ENCODE measurements at places on chromosomes 12 and 14.

DNA sequence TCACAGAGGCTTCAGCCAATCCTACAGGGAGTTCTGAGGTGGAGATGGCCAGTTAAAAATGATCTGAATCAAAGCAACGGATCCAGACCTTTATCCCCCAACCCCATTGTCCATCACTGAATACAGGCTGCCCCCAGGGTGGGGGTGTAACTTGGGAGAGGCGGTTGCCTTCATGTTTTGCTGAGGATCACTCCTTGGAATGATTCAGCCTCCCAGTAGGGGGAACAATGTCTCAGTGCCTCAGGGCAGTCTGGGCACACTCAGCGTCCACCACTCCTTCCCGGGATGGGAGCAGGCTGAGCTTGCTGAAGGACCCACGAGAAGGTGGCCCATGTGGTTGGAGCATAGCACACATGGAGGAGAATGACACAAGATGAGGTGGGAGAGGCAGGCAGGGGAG, 60.2 kb downstream of the RFX4 start:
- no peak overlapping the region for H3K27ac ChIP-seq
- H3K4me1 ChIP-seq, result no peaks in the 10 kb centered on the region
- no peak overlapping the region for H3K4me3 ChIP-seq

GRCh38 chr12:3341594-3341993, 149.4 kb upstream of the PRMT8 start:
- no peak overlapping the region for H3K27ac ChIP-seq
- DNase-seq, result no peak
- no peaks in the 10 kb centered on the region for H3K36me3 ChIP-seq
- H3K4me3 ChIP-seq, result no peak overlapping the region
- no peaks in the 10 kb centered on the region for H3K4me1 ChIP-seq
- no peaks in the 10 kb centered on the region for H3K27me3 ChIP-seq

DNA sequence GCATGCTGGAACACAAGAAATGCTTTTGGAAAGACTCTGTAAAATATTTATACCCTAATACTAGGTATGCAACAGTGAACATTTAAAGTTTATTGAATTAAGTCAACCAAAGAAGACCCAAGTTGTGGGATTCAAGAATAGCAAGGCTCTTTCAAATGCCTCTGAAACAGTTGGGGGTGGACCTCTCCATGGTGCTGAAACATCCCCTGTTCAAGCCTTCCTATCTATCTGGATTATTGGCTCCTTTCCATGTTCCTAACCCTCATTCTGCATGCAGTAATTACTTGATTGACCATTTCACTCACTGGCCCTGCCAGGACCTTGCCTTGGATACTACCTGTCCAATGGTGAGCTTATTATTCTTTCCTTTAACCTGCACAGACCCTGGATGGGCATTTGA, 349.7 kb downstream of the NRXN3 start:
- no peaks in the 10 kb centered on the region for H3K36me3 ChIP-seq
- H3K4me1 ChIP-seq, result no peaks in the 10 kb centered on the region
- DNase-seq, result no peak
- H3K27ac ChIP-seq, result no peak overlapping the region
- no peak overlapping the region for H3K4me3 ChIP-seq

DNA sequence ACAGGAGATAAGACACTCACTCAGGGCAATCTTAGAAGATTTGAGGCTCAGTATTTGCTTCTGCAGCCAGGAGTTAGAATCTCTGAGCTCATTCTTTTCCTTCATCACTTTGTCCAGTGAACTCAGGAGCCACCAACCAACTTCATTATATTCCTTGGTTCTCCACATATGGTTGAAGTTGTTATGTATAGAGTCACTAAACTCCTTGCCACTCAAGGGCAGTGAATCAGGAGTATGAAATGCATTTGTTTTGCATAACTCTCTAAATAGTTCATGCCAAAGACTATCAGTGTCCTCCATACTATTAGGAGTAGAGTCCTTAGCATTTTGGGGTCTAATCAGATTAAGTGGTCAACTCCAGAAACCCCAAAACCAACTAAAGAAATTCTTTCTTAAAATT, 150.6 kb downstream of the CCDC59 start:
- H3K4me3 ChIP-seq, result no peak overlapping the region
- H3K27me3 ChIP-seq, result no peaks in the 10 kb centered on the region
- no peaks in the 10 kb centered on the region for H3K36me3 ChIP-seq
- no peaks in the 10 kb centered on the region for H3K4me1 ChIP-seq
- H3K27ac ChIP-seq, result no peak overlapping the region
- DNase-seq, result no peak

DNA sequence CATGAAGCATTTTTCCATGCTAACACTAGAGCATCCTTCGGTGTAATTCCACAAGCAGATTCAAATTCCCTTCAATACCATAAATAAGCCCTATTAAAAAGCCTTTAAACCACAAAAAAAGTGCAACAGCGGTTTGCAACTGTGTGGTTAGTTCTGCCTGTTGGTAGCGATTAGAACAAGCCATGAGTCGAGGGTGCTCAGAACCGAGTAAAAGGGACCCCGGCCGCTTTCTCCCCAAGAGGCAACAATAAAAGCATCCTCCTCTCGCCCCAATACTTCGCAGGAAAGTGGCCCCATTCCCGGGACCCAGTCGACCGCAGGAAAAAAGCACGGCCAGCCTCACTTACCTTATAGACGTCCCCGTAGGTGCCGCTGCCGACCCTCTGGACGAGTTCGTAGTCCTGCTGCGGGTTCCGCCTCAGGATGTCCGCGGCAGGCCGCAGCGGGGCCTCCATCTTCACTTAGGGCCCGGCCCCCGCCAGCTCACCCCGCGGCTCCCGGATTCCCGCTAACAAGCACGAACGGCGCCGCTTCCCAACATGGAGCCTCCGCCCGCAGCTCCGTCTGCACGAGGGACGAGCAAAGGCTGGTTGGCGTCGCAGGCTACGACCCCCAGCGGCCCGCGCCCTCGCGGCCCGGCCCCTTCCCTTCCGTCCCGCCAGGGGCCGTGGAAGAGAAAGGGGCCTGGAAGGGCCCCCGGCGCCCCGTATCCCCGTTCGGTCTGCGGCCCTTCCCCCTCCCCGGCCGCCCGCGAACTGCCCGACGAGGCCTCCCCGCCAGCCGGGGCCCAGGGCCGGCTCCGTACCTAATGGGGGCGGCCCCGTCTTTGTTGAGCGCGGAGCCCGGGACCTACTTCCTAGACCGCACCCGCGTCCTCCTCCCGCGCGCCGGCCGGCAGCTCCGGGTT, 521 bp downstream of the MAP4K5 start:
- H3K4me3 ChIP-seq, result peak overlapping the region; percentile 87
- no peaks in the 10 kb centered on the region for H3K27me3 ChIP-seq
- peaks cover 23% of the 10 kb centered on the region for H3K4me1 ChIP-seq
- H3K36me3 ChIP-seq, result peaks cover 3% of the 10 kb centered on the region

GRCh38 chr12:2046957-2047356, 5.8 kb upstream of the CACNA1C start:
- no peak for DNase-seq
- peaks cover 3% of the 10 kb centered on the region for H3K4me1 ChIP-seq
- peaks cover 18% of the 10 kb centered on the region for H3K27me3 ChIP-seq
- no peak overlapping the region for H3K27ac ChIP-seq
- H3K4me3 ChIP-seq, result no peak overlapping the region

- no peak for DNase-seq
- no peaks in the 10 kb centered on the region for H3K36me3 ChIP-seq
- peaks cover 6% of the 10 kb centered on the region for H3K27me3 ChIP-seq
- H3K27ac ChIP-seq, result no peak overlapping the region
These were observed 65.6 kb upstream of the TCL1B start for GRCh38 chr14:95620659-95621059.

DNA sequence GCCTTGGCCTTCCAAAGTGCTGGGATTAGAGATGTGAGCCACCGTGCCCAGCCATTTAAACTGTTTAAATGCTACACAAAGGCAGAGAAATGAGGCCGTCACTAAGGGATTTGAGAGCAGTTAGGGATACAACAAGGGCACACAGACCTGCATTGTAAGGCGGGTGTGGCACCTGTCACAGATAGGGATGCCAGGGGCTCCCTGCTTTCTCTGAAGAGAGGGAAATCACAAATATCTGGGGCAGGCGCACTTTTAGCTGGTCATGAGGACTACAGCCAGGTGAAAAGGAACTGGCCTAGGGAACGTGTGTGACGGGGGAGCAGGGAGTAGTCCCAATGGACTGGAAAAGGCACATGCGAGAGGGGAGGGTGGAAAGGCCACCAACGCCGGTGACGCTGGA, 9.7 kb downstream of the SSH1 start:
- peaks cover 29% of the 10 kb centered on the region for H3K36me3 ChIP-seq
- H3K4me3 ChIP-seq, result no peak overlapping the region
- peaks cover 2% of the 10 kb centered on the region for H3K4me1 ChIP-seq
- no peak overlapping the region for H3K27ac ChIP-seq
- DNase-seq, result no peak

DNA sequence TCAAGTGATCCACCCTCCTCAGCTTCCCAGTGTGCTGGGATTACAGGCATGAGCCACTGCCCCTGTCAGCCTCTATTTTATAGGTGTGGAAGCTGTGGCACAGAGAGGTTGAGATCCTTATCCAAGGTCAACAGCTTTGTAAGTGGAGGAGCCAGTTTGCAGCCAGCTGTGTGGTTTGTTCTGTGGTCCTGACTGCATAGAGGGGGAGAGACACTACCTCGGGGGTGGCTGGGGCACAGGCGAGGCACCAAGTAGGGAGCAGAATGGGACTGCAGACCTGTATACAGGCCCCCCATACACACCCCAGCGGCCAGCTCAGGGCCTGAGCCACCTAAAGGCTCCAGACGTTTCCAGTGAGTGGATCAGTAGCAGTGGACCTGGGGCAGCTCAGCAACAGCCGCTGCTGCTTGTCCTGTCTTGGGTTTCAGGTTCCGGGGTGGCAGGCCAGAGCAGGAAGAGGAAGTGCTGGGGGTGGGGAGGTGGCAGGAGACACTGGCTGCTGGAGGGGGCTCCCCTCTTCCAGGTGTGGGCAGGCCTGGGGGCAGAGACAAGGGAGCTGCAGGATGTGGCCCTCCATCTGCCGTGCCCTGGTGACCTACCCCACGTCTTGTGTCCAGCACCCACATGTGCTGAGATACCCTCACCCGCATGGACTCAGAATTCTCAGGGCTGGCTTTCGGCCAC, 11.0 kb downstream of the ORAI1 start:
- H3K4me3 ChIP-seq, result peak overlapping the region; percentile 38
- peak overlapping the region; percentile 80 for H3K27ac ChIP-seq
- DNase-seq, result peak; percentile 63
- H3K36me3 ChIP-seq, result peaks cover 36% of the 10 kb centered on the region

DNA sequence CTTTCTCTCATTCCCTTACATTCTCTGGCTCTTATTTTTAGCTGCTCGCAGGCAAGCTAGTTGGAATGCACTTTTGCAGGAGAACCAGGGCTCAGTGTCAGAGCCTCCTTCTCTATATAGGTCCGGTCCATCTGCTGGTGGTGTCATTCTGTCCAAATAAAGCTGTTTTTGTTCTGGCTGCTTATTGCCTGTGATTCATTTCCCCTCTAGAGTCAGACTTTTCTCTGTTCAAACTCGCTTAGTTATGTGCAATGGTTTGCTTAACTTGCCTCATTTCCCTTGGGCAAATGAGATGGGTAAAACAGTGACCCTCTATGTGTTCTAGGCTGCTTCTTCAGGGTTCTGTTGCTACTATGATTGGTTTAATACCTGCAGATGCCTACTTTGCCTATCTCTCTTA, 2.9 kb downstream of the SMARCD1 start:
- peaks cover 21% of the 10 kb centered on the region for H3K4me1 ChIP-seq
- H3K27me3 ChIP-seq, result no peaks in the 10 kb centered on the region
- no peak overlapping the region for H3K27ac ChIP-seq
- peaks cover 58% of the 10 kb centered on the region for H3K36me3 ChIP-seq

GRCh38 chr14:69692594-69692993, 74.3 kb upstream of the SRSF5 start:
- H3K27me3 ChIP-seq, result no peaks in the 10 kb centered on the region
- peaks cover 9% of the 10 kb centered on the region for H3K36me3 ChIP-seq
- peaks cover 49% of the 10 kb centered on the region for H3K4me1 ChIP-seq
- H3K27ac ChIP-seq, result no peak overlapping the region
- H3K4me3 ChIP-seq, result no peak overlapping the region
- DNase-seq, result no peak

DNA sequence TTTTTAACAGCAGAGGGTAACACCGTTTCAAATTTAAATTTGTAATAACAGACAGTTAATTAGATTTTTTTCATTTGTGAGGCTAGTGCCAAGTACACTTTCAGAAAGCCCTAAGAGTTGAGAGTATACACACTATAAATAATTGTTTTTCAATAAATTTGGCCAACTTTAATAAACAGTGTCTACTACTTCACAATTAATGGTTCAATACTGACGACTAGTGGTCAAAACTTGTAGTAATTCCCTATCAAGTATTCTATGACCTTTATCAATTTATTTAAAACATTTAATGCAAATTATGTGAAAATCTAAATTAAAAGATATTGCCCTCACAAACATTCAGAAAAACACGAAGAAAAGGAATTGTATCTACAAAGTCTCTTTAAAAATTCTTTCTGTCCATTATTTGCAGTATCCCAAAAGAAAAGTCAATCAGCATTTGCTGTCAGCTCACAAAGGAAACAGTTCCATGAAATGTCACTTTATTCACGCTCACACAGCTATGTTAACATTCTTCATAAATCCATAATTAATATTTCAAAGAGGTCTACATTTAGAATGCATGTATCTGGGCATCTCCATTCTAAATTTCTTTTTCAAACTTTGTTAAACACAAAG, 91.2 kb downstream of the CEP128 start:
- H3K4me3 ChIP-seq, result no peak overlapping the region
- H3K27me3 ChIP-seq, result no peaks in the 10 kb centered on the region
- H3K4me1 ChIP-seq, result no peaks in the 10 kb centered on the region
- H3K27ac ChIP-seq, result no peak overlapping the region

DNA sequence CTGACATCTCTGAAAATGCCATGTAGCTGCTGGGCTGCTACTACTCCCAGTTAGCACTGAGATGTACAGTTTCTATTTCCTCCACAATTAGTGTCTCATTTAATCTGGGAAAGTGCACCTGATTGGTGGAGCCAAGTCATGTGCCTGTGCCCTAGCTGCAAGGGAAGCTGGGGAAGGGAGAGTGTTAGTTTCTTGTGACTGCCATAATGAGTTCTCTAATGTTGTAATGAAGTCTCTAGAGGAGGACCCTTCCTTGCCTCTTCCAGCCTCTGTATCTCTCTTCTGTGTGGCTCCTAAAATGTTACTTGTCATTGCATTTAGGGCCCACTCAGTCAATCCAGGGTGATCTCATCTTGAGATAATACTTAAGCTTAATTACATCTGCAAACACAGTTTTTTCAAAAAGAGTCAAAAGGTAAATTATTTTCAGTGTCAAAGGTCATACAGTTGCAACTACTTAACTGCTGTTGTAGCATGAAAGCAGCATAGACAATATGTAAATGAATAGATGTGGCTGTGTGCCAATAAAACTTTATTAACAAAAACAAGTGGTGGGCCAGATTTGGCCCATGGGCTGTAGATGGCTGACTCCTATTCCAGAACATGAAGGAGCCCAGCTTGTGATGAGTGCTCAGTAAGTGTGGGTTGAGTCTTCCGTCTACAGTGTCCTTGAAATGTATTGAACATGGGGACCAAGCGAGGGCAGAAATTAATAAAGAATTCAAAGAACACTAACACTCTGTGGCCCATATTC, 137.2 kb upstream of the MAP1LC3B2 start:
- DNase-seq, result no peak
- no peaks in the 10 kb centered on the region for H3K27me3 ChIP-seq
- no peaks in the 10 kb centered on the region for H3K4me1 ChIP-seq
- H3K27ac ChIP-seq, result no peak overlapping the region
- H3K4me3 ChIP-seq, result no peak overlapping the region

All from CD4-positive, alpha-beta T cell (primary cell).